ENCODE measurements at places on chromosomes 13 and 19.

GRCh38 chr13:58850161-58850560, 1218.6 kb downstream of the PCDH17 start:
- DNase-seq: no peak

GRCh38 chr13:73141292-73141771, 82.5 kb downstream of the KLF5 start:
- no peak for DNase-seq

- DNase-seq: no peak
These were observed 95.6 kb upstream of the HTR2A start for GRCh38 chr13:46992383-46992952.

GRCh38 chr13:103224804-103225203, 158.6 kb upstream of the SLC10A2 start:
- no peak for DNase-seq

GRCh38 chr13:103273825-103274224, 207.6 kb upstream of the SLC10A2 start:
- no peak for DNase-seq

DNA sequence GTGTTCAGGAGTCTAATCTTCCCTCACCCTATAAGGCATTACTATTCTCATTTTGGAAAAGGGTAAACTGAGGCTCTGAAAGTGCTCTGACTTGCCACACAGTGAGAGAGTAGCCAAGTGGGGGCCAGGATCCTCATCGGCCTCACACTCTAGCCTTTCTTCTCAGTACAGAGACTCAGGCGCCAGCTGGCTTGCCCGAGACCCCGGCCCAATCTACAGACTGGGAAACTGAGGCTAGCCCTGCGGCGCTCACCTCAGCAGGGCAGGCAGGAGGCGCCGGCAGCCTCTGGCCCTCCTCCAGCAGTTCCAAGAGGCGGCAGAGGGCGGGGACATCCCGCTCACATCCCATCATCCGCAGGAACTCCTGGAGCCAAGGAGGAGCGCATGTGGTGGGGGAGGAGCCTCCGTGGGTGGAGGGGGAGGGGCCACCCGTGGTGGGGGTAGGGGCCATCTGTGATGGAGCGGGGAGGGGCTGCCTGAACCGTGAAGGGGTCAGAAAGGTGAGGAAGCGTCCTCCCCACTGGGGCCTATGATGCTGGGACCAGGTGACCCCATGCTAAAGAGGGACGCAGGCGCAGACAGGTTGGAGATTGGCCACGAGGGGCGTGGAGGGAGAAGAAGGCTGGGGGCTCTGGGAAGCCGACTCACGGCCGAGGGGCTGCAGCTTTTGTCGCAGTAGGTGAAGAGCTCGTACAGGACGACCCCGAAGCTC, 8.7 kb upstream of the INSL3 start:
- peak; percentile 51 for DNase-seq

GRCh38 chr13:26482451-26483197, 74.9 kb upstream of the WASF3 start:
- no peak for DNase-seq

GRCh38 chr19:23509686-23510450, 114.6 kb upstream of the ZNF91 start:
- no peak for DNase-seq

DNA sequence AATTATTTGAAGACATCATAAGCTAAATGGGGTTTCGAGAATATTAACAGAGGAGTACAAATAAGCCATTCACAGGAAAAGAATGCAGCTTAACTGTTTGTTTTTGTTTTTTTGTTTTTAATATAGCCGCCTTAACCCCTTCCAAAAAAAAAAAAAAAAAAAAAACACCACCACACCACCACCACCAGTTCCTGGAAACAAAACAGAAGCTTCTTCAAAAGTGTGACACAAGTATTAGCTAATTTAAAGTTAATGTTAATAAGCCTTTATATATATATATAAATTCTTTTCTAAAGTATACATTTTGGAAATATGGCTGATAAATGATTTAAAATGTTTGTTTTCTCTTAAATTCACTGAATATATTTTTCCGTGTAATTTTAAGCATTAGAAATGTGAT, 1.4 kb downstream of the RAP2A start:
- DNase-seq: no peak

DNA sequence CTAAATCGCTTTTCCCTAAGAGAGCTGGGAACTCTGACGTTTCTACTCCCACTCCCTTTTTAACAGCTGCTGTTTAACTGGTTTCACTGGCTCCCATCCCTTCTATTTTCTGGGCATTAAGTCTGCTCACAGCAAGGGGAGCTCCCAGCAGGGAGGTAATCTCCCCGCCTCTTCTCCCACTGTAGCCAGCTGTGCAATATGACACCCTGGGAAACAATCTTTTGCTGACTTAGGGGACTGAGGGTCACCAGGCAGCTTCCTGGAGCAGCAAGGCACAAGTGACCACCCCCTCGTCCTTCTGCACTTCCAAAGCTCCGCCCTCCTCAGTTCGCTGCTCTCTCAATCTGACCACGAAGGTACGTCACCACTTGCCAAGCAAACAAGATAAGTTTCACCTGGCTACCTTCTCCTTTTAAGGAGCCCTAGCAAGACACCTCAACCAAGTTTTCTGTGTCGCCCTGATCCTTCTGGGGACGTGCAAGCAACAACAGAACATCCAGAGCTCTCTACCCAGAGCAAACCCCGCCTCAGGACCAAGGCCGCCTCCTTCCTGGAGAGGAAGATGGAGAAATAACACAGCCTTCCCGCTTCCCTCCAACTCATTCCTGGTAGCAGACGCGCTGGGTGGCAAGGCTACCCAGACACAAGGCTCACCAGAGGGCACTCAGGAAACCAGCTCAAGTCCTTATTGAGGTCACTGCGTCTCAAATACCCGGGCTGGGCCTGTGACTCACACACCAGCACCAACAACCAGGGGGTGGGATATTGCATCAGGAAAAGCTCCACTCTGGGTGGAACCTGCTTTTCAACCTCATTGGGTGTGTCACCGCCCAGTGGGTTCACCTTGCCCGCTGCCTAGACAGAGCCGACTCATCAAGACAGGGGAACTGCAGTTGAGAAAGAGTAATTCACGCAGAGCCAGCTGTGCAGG, 92.4 kb downstream of the STK24 start:
- DNase-seq: peak; percentile 99

- DNase-seq: no peak
These were observed 145.1 kb downstream of the EFNB2 start for GRCh38 chr13:106390367-106390766.

DNA sequence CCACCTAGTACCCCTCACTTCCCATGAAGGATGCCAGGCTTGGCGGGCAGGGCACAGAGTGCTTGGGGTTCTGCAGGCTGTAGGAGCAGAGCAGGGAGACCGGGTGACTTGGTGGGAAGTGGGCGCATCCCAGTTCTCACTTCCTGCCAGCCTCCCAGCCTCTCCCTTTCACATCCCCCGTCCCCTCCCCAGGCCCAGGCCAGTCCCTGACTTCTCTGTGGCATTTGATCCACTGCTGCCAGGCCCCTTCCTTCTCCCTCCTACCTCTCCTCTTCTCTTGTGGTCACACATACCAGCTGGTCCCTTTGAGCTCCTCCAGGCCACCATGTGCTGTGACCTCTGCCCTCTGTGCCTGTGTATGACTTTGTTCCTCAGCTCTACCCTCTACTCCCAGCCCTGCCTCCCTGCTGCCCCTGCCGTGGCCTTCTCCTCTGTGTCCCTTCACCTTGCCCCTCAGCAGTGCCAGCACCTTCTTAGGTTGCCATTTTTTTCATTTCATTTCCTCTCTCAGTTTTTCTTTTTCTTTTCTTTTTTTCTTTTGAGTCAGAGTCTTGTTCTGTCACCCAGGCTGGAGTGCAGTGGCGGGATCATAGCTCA, 19.5 kb downstream of the MYO1F start:
- no peak for DNase-seq

DNA sequence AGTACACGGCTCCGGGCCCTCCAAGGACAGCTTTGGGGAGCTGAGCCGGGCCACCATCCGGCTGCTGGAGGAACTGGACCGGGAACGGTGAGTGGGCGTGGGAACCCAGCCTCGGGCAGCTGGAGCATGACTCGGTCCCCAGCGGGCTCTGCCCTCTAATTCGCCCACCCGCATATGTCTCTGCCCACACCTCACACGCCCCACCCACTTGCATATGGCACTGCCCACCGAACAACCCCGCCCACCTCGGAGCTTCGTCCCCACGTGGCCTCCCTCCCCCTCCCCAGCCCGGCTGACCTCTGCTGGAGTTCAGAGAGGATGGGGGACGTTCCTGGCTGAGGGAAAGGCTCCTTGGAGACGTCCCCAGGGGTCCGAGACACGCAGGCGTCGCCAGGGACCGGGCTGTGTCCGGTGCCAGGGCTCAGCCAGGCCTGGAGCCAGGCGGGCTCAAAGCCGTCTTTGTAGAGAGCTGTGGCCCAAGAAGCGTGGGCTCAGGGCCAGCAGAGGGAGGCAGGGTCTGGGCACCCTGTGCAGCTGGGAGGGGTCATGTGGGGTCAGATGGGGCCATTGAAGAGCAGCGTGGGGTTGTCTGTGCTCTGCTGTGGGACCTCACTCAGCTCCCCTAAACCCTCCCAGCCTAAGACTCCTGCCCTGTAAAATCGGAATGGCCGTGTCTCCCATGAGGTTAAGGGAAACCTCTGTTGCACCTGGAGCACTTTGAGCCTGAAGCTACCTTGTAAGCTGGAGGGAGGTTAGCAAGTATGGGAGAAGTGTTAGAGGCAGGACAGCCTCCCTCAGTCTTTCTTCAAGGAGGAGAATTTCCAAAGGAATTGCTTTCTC, 3.8 kb downstream of the APC2 start:
- DNase-seq: no peak

All from kidney epithelial cell (primary cell).